ENCODE measurements at places on chromosomes 7 and 10.
A peak's percentile ranks its signal among the peaks of the same experiment; 100 is the strongest.

DNA sequence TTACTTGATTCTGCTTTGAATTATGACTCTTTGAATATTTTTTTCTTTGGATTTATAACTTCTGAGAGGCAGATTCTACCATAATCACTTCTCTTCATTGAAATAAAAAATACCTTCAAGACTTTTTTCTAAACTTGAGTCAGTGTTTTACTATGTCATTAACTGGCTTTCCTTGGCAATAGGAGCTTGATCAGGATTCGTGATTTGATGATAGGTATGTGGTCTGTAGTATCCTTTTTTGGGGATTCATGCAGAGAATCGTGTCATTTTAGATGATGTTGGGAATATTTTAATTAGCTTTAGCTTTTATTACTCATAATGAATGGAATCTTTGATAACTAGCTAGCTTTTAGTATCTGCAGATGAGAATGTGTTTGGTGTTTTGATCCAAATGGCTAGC, 83.3 kb downstream of the PHTF2 start:
- no peak for DNase-seq

DNA sequence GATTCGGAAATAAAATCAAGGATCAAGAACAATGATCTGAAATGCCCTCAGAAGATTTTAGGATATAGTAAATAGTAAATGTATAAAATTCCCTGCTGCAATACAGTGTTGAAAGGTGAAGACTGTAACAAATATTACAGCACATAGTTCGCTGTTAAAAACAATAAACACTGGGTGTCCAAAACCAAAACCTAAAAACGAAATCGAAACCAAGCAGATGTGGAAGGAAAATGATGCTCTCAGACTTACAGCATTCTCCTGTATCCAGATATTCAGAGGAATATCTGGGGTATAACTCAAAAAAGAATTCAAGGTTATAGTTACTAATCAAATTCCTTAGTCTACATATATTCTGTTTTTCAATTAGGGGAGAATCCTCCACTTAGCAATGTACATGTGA, 708.1 kb upstream of the PCDH15 start:
- DNase-seq = no peak

GRCh38 chr7:42029405-42029804, 207.6 kb downstream of the GLI3 start:
- DNase-seq = no peak

GRCh38 chr7:63093481-63093880, 905.2 kb upstream of the ZNF722 start:
- DNase-seq = no peak

DNA sequence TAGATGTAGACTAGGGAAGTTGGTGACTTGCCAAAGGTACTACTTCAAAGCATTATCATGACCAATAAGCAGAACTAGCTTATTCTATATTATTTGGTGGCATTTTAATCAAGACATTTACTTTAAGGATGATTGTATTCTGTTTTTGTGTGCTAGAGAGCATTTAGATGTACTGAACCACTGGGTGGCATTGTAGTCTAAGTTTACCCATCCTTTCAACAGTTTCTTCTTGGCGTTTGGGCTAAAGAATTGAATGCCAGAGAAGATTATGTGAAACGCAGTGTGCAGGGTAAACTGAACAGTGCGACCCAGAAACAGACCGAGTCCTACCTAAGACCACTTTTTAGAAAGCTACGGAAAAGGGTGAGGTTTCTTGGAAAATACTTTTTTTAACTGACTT, 26.8 kb downstream of the PRPF18 start:
- no peak for DNase-seq

- DNase-seq = peak; percentile 59
Measured at GRCh38 chr10:97713826-97714400, 383 bp downstream of the MARVELD1 start.

DNA sequence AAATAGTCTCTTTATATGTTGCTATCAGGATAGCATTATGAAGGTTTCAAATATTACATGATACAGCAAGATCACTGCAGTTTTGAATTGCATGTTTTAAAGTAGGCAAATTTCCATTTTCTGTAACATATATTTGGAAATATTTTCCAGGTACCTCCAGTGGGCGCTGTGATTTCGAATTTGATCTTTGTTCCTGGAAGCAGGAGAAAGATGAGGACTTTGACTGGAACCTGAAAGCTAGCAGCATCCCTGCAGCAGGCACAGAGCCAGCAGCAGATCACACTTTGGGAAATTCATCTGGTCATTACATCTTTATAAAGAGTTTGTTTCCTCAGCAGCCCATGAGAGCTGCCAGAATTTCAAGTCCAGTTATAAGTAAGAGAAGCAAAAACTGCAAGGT, 299.0 kb downstream of the MALRD1 start:
- no peak for DNase-seq

GRCh38 chr7:28458732-28459131, 46.4 kb downstream of the CREB5 start:
- no peak for DNase-seq

DNA sequence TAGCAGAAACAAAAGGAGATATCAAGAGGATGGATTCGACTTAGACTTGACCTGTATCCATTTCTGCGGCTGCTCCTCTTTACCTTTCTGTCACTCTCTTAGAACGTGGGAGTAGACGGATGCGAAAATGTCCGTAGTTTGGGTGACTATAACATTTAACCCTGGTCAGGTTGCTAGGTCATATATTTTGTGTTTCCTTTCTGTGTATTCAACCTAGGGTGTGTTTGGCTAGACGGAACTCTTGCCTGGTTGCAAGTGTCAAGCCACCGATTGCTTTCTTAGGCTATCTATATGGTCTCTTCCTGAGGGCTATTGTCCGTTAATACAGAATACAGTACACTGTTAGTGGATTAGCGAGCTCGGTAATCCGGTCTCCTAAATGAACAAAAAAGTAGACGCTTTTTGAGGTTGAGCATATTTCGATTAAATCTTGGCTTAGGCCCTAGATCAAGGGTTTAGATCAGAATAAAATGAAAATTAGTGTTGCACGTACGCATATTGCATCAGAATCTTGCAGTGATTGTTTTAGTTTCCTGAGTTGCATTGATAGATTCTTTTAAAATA, 1.2 kb downstream of the PTEN start:
- DNase-seq = no peak

GRCh38 chr7:44292876-44293560, 32.4 kb downstream of the CAMK2B start:
- peak; percentile 5 for DNase-seq

- no peak for DNase-seq
Measured at GRCh38 chr10:28177944-28178637, 124.8 kb downstream of the MPP7 start.

- DNase-seq = no peak
Measured at GRCh38 chr7:135466442-135467206, 43.3 kb downstream of the CNOT4 start.

DNA sequence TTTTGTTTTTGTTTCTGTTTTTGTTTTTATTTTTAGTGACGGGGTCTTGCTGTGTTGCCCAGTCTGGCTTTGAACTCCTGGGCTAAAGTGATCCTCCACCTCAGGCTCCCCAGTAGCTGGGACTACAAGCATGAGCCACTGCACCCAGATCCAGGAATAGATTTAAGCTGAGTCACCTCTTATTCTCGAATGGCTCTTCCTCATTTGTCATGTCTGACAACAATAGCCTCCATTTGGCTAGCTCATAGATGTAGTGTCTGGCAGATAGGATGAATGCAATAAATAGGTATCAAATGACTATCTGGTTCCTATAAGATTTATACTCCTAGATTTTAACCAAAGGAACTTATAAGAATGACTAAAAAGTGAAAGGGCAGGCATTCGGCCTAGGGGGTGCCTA, 172.9 kb downstream of the TMEM26 start:
- no peak for DNase-seq

GRCh38 chr7:115410972-115411686, 489.2 kb downstream of the MDFIC start:
- no peak for DNase-seq

DNA sequence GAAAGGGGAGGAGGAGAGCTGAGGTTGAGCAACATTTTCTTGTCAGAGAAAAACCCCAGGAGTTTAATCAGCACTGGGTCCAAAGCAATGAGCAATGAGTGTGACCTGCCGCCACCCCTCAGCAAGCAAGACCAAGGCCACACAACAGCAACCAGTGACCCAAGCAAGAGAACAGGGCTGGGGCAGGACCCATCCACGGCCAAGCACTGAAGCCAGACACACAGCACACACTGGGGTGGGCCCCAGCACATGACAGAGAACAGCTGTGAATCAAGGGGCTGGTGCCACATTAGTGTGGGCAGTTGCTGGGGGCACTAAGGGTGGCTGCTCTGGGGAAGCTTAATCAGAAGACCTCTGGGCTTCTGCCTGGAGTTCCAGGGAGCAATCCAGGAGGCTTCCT, 16.2 kb downstream of the TMEM72 start:
- no peak for DNase-seq

DNA sequence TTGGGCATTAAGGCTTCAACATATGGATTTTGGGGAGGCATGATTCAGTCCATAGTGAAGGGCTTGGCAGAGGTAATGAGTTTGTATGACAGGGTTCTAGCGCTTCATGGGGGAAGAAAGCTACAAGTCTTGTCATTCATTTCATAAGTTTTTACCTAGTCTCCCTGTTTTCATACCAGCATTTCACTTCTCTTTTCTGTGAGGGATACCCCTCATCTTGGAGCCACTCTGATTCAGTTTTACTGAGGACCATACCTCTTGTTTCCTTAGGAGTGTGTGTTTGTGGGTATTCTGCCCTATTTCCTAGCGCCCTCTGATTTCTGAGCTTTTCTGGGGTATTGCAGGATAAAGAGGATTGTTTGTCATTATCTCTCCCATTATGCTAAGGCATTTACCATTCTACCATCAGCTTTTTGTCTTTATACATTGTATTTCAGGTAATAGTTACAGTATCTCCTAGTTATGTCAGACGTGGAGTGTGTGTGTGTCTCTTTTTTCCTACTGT, 6.8 kb downstream of the RSBN1L start:
- no peak for DNase-seq

- DNase-seq = no peak
Measured at GRCh38 chr7:101964680-101965452, 147.4 kb downstream of the CUX1 start.

- DNase-seq = no peak
Measured at GRCh38 chr10:79349072-79349491, 1.8 kb downstream of the PPIF start.

DNA sequence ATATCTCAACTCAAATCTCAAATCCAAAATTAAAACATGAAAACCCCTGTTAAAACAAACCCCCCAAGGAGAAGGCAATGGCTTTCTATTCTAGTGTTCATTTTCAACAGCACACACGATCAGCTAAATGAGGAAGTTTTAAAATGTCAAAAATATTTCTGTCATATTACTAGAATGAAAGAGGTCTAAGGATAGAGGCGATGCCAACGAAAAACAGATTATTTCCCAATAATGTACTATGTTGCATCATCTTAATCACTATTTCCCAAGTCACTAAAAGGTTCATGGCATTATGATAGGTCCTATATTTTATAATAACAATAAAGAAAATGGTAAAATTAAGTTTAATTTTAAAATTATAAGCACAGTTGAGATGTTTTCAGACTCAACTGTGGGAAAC, 10.1 kb downstream of the CNOT4 start:
- DNase-seq = no peak

- no peak for DNase-seq
Measured at GRCh38 chr7:16724344-16724743, 29.2 kb upstream of the TSPAN13 start.

- no peak for DNase-seq
Measured at GRCh38 chr10:79013406-79013987, 55.3 kb upstream of the ZMIZ1 start.

DNA sequence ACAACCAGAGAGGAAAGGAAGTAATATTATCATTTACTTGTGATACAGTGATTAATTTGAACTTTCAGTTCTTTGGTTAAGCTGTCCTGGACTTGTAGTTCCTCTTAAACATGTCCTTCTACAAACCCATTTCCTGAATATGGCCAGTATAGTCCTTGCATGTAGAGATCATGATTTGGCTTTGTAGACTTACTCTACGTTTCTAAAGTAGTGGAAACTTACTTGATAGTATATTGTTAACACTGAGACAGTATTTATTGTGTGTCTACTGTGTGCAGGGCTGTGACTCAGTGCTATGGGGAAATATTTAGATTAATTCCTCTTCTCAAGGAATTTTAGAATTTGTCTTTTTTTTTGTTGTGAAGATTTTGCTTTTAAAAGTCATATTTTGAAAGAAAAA, 109.5 kb downstream of the NRF1 start:
- DNase-seq = no peak

DNA sequence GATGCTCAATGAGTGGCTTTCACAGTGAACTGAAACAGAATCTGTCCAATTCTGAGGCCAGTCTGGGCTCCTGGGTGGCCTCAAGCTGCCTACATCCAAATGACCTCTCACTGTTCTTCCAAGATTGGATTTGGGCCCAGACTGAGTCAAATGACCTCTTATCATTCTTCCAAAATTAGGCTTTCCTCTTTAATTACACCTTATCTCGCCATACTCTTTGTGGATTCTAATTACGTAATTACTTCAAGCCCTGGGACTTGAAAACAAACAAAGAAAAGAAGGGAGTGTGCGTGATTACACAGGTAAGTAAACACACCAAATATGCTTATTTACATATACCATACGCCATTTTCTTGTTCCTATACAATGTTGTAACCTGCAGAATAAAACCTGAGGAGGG, 18.8 kb downstream of the SORBS1 start:
- DNase-seq = no peak

DNA sequence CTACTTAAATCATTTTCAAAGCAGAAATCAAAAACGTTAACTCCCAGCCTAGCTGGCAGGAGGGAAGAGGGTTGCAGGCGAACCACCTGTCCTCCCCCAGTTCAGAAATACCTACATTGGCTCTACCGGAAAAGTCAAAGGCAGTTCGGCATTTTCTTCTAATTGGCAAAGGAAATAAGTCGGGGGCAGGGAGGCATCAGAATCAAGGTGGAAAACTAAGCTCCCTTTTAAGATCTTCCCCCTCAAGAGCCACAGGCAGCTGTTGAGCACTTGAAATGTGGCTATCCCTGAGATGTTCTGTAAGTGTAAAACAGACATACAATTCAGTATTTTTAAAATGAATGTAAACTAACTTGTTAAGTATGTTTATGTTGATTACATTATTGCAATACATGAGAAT, 957 bp upstream of the ELMO1 start:
- no peak for DNase-seq

- no peak for DNase-seq
Measured at GRCh38 chr7:5428478-5429252, 5.0 kb upstream of the TNRC18 start.

- no peak for DNase-seq
Measured at GRCh38 chr7:158362001-158362400, 225.6 kb downstream of the PTPRN2 start.

GRCh38 chr7:125814100-125814499, 884.5 kb upstream of the POT1 start:
- DNase-seq = no peak
